ENCODE measurements at places on chromosomes 12 and 14. TPM values are rescaled to one million over a fixed set of nuclear protein-coding genes. Genes with fewer than 3 reads are reported as not detected.
A peak's percentile ranks its signal among the peaks of the same experiment; 100 is the strongest.

- no peaks in the 10 kb centered on the region for H3K4me1 ChIP-seq
- H3K27ac ChIP-seq = no peak overlapping the region
- no peak for ATAC-seq
- H3K4me3 ChIP-seq = no peak overlapping the region
- H3K27me3 ChIP-seq = no peaks in the 10 kb centered on the region
- H3K36me3 ChIP-seq = no peaks in the 10 kb centered on the region
Observed at GRCh38 chr14:69896080-69896479, 16.9 kb downstream of the SMOC1 start.

FAM90A1 gene
- total RNA-seq = not detected

DNA sequence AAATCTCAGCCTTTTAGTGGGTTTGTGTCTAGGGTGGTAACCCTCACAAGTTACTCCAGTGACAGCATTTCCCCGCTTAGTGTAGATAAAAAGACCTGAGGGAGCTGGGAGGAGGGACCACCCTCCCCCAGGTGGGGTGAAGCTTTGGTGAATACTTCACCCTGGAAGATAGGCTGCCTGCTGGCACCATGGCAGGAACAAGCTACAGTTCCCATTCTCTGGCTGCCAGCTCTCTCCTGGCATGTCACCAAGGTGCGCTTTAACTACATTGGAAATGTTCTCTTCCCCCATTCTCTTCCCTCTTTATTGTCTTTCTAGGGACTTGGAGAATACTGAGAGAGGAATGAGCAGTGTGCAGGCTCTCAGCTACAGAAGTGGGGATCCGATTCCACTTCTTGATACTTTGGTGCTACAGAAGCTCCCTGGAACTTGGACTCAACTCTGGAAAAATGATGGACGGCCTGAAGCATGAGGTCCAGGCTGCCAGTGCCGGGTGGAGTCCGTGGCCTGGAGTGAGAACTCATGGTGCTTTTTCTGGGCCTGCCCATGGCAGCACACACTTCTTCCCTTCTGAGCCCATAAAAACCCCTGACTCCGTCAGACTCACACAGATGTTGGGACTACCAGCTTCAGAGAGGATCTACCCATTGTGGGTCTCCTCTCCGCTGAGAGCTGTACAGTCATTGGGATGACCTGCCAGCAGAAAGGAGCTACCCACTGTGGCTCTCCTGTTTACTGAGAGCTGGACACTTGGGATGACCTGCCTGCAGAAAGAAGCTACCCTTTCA is 198.0 kb downstream of the ADGRD1 start:
- no peaks in the 10 kb centered on the region for H3K4me1 ChIP-seq
- H3K27ac ChIP-seq = no peak overlapping the region
- no peaks in the 10 kb centered on the region for H3K27me3 ChIP-seq
- no peak overlapping the region for H3K4me3 ChIP-seq
- ATAC-seq = no peak

DNA sequence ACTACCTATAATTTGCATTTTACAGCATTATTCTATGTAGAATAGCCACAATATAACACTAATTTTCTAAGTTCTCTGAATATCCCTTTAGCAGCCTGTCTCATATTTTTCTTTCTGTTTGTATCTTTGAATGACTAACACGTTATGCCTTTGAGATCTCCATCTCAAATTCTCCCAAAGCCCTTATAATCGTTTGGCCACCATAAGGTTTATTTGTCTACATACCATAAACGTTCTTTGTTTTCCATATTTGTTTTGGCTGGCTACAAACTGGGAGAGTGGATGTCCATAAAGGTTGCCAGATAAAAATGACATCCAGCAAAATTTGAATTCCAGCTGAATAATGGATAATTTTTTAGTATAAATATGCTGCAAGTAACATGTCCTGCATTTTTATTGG is 203.7 kb downstream of the STXBP6 start:
- no peak for ATAC-seq
- no peaks in the 10 kb centered on the region for H3K36me3 ChIP-seq
- H3K27me3 ChIP-seq = no peaks in the 10 kb centered on the region
- no peaks in the 10 kb centered on the region for H3K4me1 ChIP-seq
- H3K4me3 ChIP-seq = no peak overlapping the region

GRCh38 chr14:63436286-63437098 is 106.7 kb downstream of the PPP2R5E start:
- no peak for ATAC-seq
- H3K4me3 ChIP-seq = no peak overlapping the region
- H3K27me3 ChIP-seq = no peaks in the 10 kb centered on the region

EP400 gene
- total RNA-seq = 27.2 TPM

DNA sequence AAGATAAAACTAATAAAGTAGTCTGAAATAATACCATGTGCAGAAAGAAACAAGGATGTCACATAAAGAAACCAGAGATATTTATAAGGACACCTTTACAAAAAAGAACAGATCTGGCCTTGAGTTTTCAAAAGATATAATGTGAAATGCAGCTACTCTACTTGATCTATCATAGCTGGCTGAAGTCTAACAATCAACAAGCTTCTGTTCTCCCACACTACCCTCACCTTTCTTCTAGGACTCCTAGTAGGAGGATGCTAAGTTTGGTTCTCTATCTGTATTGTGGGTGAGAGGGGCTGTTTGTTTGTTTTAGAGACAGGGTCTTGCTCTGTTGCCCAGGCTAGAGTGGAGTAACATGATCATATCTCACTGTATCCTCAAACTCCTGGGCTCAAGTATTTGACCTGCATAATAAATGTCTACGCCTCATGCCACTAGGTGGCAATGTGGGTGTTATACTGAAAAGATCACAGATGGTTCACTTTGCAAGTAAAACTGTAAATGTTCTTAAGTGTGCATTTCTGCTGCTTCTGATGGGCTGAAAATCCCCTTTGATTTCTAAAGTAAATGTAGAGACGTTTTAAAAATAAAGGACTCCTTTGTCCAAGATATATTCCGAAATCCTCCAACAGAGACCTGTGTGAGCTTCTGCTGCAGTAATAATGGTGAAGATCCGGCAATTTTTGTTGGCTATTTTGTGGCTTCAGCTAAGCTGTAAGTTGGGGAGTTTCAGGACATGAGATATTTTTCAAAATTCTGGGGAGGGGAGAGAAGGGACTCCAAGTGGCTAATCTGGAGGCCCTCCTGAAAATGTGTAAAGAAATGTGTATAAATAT is 269.3 kb downstream of the DAD1 start:
- H3K4me1 ChIP-seq = no peaks in the 10 kb centered on the region
- no peak overlapping the region for H3K27ac ChIP-seq
- H3K27me3 ChIP-seq = peaks cover 19% of the 10 kb centered on the region
- no peak for ATAC-seq
- no peak overlapping the region for H3K4me3 ChIP-seq

MFAP5 gene
- total RNA-seq = 162 TPM

DNA sequence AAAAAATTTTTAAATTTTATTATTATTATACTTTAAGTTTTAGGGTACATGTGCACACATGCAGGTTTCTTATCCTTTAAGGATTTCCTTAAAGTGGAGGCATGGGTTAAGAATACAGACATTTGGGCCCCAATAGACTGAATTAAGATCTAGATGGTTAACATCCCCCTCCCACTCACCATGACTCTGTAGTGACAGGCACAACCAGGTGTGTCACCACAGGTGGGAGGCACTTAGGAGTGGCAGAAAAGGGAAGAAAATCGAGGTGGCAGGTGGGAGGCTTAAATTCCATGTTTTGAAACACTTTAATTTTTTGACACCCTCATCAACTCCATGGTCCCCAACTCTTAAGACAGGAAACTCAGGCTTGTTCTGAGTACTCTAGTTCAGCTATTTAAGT is 37.6 kb upstream of the GRIP1 start:
- no peak overlapping the region for H3K4me3 ChIP-seq
- no peak overlapping the region for H3K27ac ChIP-seq
- H3K27me3 ChIP-seq = no peaks in the 10 kb centered on the region
- H3K36me3 ChIP-seq = no peaks in the 10 kb centered on the region
- ATAC-seq = no peak

DNA sequence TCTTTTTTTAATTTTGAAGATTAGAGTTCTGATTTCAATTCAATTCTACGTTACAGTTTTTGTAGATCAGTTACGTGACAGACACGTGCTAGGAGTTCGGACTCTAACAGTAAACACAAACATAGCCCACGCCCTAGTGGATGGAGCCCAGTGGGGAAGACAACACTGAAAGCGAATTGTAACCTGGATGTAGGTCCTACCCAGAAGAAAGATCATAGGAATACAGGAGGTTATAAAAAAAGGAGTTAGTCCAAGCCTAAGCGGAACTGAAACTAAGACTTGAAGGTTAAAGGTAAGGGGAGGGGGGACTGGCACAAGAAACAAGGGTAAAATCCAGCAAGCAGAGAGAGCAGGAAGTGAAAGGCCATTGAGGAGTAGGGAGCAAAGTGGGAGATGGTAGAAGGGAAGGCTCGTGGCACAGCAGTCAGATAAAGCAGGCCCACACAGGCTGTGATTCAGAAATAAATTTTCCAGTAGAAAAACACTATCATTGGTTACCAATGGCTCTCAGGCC is 15.7 kb upstream of the CRY1 start:
- no peak overlapping the region for H3K4me3 ChIP-seq
- H3K36me3 ChIP-seq = no peaks in the 10 kb centered on the region

GRCh38 chr14:61586544-61587055 is 108.7 kb upstream of the HIF1A start:
- no peaks in the 10 kb centered on the region for H3K27me3 ChIP-seq
- H3K4me3 ChIP-seq = no peak overlapping the region
- H3K36me3 ChIP-seq = no peaks in the 10 kb centered on the region
- no peak for ATAC-seq
- H3K4me1 ChIP-seq = peaks cover 70% of the 10 kb centered on the region

- no peak overlapping the region for H3K4me3 ChIP-seq
- no peak overlapping the region for H3K27ac ChIP-seq
- H3K27me3 ChIP-seq = no peaks in the 10 kb centered on the region
- no peaks in the 10 kb centered on the region for H3K4me1 ChIP-seq
Observed at GRCh38 chr12:84159260-84159659, 753.3 kb downstream of the SLC6A15 start.

- H3K27ac ChIP-seq = peak overlapping the region; percentile 86
- H3K4me3 ChIP-seq = no peak overlapping the region
- ATAC-seq = peak; percentile 82
Observed at GRCh38 chr12:104182144-104182543, 33.4 kb upstream of the TXNRD1 start.

GRCh38 chr14:61780125-61780524 is 17.9 kb downstream of the SNAPC1 start:
- no peaks in the 10 kb centered on the region for H3K4me1 ChIP-seq
- H3K4me3 ChIP-seq = no peak overlapping the region
- ATAC-seq = no peak
- no peaks in the 10 kb centered on the region for H3K27me3 ChIP-seq
- H3K27ac ChIP-seq = no peak overlapping the region

KRT73 gene
- total RNA-seq = not detected

ZNF384 gene
- total RNA-seq = 48.9 TPM

DNA sequence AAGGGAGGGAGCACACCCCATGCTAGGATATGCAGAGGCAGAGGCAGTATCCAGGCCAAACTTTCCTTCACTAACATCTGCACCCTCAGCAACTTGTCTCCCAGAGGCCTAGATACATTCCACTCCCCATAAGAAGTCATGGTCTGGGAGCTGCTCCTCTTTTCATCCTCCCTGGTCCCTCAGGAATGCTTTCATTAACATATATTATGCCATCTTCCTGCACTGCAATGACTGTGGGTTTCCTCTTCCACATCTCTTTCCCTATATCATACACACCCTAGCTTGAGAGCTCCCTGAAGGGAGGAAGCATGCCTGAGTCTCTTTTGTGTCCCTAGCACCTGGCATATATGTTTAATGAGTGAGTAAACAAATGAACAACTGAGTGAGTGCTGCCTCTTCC is 8.6 kb downstream of the DDN start:
- H3K36me3 ChIP-seq = no peaks in the 10 kb centered on the region
- no peak overlapping the region for H3K27ac ChIP-seq
- peaks cover 7% of the 10 kb centered on the region for H3K4me1 ChIP-seq

- no peak for ATAC-seq
- H3K27me3 ChIP-seq = no peaks in the 10 kb centered on the region
- H3K27ac ChIP-seq = peak overlapping the region; percentile 92
- H3K4me3 ChIP-seq = no peak overlapping the region
Observed at GRCh38 chr12:116820064-116820656, 61.1 kb downstream of the HRK start.

DNA sequence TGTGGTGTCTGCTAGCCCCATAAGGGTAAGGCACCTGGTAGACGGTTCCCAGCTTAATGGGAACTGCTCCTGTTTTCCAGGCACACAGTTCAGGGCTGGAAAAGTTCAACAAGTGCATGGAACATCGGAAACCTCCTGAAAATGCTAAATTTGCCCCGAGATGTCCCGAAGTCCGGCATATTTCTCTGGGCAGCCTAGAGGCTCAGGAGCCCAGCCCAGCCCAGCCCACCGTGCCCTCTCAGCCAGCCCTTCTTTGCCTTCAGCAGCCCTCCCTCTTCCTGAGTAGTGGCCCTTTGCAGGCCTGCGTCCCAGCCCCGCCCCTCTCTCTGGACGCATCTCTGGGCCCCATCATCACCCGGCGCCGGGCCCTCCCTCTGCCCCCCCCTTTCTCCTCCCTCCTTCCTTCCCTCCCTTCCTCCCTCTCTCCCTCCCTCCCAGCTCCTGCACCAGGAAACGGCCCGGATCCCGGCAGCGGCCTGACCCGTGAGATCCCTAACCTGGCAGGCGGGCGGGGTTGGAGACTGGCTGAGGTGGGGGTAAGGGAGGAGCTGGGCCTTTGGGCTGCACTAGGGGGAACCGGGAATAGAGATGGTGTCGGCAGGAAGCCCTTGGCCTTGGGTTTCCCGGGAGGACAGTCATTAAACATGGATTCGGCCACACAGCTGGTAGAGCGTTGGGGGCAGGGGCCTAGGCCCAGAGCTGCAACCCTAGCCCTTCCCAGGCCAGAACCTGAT is at the start of gene BCL2L2:
TSS of gene BCL2L2 (plus strand) at position 422 of the 734 bp plus-strand sequence. CDS start 935 bp downstream, outside the sequence.
- no peaks in the 10 kb centered on the region for H3K27me3 ChIP-seq
- peak within 1 kb of the TSS; percentile 51 for H3K4me3 ChIP-seq
- ATAC-seq = peak; percentile 69

APOF gene
- not detected for total RNA-seq

SELPLG gene
- 4.7 TPM for total RNA-seq

DNA sequence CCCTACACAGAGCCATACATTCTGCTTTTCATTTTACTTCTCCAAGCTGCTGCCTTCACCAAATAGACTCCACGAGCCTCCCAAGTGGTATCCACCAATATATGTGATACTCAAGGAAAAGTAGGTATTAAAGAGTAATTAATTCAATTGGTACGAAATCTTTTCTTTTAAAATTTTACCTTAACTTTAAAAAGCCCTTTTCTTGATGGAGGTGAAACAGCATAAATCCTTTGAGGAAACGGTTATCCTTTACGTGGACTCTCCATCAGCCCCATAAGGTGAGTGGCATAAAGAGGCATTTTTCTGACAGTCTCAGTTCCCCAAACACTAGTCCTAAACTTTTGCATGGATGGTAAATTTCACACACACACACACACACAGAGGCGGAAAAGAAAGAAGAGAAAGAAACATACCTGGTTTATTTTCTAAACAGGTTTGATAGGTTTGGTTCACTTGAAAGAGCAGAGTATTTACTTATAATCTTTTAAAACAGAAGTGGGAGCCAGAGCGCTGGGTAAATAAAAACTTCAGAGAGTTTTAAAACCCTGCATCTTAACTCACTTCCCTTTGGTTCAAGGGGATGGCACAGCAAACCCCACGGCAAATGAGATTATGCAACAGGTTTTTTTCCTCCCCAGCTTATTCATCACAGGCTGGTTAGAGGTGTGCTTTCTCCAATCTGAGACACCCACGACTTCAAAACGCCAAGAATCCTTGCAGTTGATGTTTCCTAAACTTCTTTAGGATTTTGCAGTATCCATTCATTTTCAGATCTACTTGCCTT is 1.9 kb downstream of the DUSP16 start:
- no peaks in the 10 kb centered on the region for H3K27me3 ChIP-seq
- peak overlapping the region; percentile 97 for H3K4me3 ChIP-seq
- H3K27ac ChIP-seq = peak overlapping the region; percentile 98
- ATAC-seq = peak; percentile 42
- H3K4me1 ChIP-seq = peaks cover 7% of the 10 kb centered on the region

All from gastroesophageal sphincter (tissue), 4 donors.